Cerebellum (tissue), 4 donors: ENCODE measurements at places on chromosomes 4 and X.

DNA sequence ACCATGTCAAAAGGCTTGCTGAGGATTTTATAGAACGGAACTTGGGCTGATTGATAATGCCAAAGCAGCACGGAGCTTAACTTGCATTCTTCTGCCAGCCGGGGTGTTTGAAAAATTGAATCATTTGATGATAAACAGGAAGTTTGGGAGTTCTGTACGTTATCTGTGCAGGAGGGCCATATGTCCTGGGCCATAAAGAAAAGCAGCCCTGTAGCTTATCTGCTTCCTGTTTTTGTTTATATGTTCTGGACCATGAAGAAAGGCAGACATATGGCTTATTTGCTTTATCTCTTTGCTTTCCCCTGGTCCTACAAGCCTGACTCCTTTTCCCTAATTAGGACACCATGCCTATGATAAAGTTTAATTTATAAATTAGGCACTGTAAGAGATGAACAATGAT, 62.4 kb downstream of the HOPX start:
- no peak for DNase-seq

DNA sequence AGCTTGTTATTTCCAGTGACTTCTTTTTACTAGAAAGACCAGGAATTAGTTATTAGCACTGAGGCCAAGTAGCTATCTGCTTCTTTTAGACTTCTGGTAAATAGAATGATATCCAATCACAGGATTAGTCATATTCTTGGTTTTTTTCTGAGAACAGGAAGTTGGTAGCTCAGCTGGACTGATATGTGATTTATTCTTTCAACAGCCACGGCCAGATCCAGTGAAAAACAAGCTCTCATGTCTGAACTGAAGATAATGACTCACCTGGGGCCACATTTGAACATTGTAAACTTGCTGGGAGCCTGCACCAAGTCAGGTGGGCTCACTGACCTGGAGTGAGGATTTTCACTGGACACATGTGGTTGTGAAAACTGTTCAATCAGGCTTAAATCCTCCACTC, 48.6 kb downstream of the PDGFRA start:
- DNase-seq: no peak

DNA sequence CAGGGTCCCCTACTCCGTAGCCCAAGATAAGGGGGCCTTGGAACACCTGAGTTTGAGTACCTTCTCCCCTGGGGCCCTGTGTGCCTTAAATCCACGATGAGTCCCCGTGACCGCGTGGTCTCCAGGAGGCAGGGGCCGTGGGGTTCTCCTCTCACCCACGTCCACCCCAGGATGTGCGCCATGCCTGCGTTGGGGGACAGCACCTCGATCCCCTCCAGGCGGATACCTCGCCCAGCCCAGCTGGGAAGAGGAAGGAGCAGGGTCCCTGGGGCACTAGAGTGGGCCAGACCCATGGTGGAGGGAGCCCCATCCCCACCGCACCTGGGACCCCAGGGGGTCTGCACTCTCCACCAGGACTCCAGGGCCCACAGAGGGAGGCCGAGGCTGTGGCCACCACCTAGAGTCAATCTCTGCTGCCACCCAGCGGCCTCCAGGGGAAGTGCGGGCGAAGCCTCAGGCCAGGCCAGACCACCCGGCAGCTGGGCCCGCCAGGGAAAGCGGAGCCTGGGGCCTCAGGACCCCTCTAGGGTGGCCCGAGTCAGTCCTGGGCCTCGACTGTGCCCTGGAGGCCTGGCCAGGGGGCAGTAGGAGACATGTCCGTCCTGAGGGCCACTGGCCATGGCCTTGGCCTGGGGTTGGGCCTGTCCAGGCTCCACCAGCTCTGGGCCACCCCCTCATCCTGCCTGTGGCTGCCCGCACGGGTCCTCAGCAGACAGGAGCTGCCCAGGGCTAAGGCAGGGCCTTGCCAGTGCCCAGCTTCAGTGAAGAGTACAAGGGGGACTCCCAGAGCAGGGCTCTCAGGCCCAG, 55.0 kb downstream of the FAM53A start:
- peak; percentile 77 for DNase-seq

GRCh38 chrX:72245461-72246089, 6.7 kb upstream of the ERCC6L start:
- DNase-seq: peak; percentile 24

DNA sequence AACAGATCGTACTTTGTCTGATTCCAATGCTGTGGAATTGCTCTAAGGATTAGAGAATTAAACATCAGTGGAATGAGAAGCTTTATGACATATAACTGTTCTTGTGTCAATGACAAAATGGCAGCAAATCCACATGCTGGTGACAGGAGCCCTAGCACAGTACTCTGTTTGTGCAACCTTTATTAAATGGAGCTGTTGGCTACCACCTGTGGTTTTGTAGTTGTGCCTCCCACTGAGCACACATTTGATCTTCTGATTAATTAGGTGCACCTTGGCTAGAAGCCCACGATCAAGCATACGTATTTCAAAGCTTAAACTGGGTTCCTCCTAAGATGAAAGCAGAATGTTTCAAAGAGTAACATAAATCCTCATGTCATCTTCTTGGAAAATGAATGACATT, 394.0 kb upstream of the IGFBP7 start:
- DNase-seq: no peak

DNA sequence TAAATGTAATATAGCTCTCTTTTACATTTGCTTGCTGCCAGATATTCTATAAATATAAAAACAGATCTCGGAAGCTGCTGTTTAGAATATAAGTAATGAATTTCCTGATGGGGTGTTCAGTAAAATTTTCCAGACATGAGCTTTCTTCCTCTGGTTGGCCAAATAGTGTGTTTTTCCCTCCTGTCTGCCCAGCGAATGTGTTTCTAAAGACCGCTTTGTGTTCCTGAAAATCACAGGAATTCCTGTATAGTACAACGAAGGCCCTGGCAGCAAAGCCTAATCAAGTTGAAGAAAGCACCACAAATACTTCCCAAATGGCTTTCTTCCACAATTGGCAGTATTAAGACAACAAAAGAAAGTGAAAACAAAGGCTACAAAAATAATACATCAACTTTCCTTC, 494.1 kb downstream of the INPP4B start:
- no peak for DNase-seq

DNA sequence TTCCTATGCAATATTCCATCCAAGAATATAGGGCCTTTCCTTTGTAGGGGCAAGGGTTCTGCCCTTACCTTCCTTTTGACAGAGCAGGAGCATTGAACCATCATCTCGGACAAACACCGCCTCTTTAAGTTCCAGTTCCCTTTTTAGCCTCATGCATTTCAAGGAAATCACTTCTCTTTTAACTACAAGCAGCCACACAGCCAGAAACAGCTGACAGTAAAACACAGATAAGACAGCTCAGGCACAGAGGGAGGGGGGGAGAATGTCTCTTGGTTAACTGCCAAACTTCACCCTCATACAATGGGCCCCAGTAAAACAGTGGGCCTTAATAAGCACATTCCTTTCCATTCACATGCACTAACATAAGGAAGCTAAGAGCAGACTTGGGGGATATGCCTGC, 648.3 kb downstream of the GABRG1 start:
- no peak for DNase-seq

DNA sequence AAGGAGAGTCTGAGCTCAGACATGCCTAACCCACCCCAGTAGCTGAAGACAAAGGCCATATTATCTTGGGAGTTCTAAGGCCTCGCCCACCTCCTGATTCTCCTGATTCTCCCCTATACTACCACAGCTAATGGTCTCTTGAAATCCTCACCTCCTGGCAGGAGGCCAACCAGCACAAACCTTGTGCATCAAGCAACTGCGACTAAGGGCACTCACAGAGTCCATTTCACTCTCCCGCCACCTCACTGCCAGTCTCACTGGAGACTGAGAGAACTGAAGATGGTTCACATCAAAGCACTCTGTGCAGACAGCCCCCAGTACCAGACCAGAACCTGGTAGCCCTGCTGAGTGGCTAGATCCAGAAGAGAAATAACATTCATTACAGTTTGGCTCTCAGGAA, 102.1 kb upstream of the KLF8 start:
- DNase-seq: no peak

- DNase-seq: no peak
Measured at GRCh38 chrX:28901637-28902036, 314.4 kb downstream of the IL1RAPL1 start.
